ENCODE measurements at places on chromosomes 7 and 10.

- no peak for DNase-seq
These were observed 177.3 kb upstream of the TMEM72 start for GRCh38 chr10:44733501-44734488.

DNA sequence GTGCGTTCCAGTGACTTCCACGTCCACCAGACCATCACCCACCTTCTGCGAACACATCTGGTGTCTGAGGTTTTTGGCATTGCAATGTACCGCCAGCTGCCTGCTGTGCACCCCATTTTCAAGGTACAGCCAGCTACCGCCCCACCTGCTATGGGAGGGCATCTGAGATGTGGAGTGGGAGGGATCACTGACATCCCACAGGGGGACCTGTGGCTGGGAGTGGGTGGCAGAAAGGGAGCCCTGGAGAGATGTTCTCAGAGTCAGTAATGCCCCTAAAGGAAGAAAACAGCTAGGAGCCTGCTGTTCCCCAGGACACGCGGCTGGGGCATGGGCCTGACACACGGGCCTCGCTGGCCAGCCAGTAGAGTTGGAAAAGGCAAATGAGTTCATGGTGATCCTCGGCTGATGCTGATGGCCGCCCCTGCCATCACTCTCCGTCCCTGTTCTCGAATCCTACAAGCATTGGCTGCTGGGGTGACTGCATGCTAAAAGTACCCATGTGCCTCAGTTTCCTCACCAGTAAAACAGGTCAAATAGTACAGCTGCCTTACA, 66.6 kb downstream of the ALOX5 start:
- no peak for DNase-seq

DNA sequence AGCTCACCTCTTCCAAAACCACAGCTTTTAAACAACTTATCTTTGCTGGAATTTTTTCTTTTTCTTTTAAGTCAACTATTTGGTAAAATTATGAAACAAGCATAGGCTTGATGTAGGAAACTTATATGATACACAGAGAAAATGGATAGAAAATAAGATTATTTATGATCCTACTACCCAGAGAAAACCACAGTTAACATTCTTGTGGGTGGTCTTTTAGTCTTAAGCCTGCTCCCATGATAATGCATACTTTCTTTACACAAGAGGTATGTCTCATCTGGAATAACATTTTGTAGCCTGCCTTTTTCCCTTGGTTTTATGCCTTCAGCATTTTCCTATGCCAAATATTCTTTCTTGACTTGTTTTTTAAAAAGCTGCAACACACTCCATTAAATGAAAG, 21.4 kb downstream of the PLPP4 start:
- no peak for DNase-seq

DNA sequence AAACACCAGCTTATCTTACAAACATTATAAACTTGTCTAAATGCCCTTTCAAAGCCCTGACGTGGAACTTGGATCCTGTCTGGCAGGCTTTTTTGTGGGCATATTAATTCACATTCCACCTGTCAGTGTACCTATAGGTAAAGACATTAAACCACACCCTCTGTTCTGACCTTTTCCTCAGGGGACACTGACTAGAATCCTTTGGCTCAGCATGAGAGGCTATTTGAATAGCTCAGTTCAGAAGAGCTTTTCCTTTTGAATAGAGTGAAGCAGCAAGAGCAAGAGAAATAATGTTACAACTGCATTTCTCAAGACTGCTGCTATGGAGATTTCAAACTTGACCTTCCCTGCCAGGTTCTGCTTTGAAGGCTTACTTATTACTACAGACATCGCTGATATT, 76.9 kb downstream of the CYP51A1 start:
- peak; percentile 94 for DNase-seq

DNA sequence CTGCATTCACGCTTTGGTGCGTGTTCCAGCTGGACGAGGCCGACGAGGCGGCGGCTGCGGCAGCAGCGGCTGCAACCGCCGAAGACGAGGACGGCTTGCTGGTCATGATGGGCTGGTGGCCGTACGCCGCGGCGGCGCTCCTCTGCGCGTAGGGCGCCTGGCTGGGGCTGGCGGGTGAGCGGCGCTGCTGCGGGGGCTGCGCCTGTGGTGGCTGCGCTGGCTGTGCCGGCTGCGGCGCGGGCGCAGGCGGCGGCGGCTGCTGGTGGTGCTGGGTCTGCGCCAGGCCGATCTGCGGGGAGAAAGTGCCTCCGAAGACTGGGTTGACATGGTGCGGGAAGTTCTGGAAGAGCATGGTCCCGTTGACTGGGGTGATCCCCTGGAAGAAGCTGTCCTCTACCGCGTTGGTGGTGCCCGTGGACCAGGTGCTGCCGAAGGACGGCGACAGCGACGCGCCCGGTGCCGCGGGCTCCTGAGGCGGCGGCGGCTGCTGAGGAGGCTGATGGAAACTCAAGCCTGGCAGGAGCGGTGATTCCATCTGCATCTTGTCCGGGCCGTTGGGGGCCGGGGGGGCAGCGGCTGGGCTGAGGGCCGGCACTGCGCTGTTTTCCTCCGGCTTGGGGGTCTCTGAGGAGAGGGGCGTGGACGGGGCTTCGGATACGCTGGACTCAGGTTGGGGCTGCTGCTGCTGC, 51.1 kb downstream of the CPEB3 start:
- peak; percentile 15 for DNase-seq

- DNase-seq, result peak; percentile 39
These were observed 34.1 kb downstream of the HIF1AN start for GRCh38 chr10:100569687-100570481.

GRCh38 chr7:141208539-141208938, 134.7 kb downstream of the TMEM178B start:
- DNase-seq, result peak; percentile 75

- DNase-seq, result no peak
These were observed 5.8 kb upstream of the KCNH2 start for GRCh38 chr7:150983893-150984368.

- DNase-seq, result no peak
These were observed 122.6 kb downstream of the DKK1 start for GRCh38 chr10:52436664-52437063.

DNA sequence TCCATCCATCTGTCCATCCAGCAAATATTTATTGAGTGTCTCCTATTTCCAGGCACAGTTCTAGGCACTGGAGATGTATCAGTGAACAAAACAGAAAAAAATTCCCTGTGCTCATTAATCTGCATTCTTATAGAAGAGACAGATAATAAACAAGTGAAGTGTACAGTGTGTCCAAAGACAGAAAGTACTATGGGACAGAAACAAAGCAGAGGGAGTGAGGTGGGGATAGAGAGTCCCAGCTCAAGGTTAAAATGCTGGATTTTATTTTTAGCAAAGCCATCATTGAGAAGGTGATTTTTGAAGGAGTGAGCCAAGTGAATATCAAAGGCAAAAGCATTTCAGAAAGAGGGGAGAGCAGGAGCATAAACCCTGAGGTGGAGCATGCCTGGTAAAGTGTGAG, 21.8 kb upstream of the EXOC6 start:
- no peak for DNase-seq

DNA sequence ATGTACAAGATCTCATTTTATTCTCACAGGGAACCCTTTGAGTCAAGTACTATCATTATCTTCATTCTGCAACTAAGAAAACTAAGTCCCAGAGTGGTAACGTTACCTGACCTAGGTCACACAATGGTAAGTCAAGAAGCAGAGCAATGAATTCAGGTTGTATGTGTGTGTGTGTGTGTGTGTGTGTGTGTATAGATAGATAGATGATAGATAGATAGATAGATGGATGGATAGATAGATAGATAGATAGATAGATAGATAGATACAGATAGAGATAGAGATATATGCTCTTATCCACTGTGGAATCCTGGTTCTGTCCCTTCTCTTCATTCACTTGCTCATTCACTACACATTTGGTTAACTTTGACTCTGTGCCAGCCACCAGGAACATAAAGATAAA, 29.8 kb downstream of the ASAH2 start:
- DNase-seq, result no peak

DNA sequence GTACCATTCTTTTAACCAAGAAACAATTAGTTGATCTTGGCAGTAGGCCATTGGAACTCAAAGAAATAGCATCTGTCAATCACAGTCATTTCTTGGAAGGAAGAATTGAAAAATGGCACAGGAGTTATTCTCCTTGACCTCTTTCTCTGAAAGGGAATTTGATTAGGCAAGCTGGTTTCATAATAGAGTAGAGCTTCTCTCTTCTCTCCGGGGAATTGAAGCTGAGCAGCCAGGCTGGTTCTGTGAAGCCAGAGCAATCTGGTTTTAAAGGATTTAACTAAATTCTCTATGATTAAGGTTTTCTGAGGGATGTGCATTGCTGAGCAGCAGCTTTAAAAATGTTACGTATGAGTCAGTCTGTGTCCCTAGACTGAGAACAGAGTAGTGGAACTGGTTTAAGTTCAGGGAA, 70.2 kb downstream of the AHCYL2 start:
- peak; percentile 35 for DNase-seq

GRCh38 chr7:43750016-43750887, 8.2 kb upstream of the BLVRA start:
- no peak for DNase-seq

GRCh38 chr10:76195654-76196390, 764.4 kb downstream of the LRMDA start:
- peak; percentile 14 for DNase-seq

GRCh38 chr10:93491602-93492121, 4.8 kb upstream of the CEP55 start:
- no peak for DNase-seq

DNA sequence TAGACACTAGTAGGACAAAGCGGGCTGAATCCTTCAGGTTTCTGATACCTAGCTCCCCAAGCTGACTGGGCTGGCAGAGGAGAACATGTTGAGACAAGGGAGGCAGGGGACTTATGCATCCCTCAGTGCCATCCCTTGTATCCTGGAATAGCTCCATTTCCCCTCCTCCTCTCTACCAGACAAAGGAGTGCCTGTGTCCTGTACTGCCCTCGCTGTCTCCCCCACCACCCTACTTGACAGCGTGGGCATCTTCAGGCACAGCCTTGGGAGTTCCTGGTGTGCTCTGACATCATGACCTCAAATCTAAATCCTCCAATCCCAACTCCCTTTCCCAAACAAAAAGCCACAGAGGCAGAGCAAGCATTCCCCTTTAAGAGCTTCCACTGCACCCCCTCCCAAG, 9.0 kb downstream of the SFXN3 start:
- DNase-seq, result no peak

GRCh38 chr10:47094636-47095035, 183.4 kb downstream of the PTPN20 start:
- no peak for DNase-seq

DNA sequence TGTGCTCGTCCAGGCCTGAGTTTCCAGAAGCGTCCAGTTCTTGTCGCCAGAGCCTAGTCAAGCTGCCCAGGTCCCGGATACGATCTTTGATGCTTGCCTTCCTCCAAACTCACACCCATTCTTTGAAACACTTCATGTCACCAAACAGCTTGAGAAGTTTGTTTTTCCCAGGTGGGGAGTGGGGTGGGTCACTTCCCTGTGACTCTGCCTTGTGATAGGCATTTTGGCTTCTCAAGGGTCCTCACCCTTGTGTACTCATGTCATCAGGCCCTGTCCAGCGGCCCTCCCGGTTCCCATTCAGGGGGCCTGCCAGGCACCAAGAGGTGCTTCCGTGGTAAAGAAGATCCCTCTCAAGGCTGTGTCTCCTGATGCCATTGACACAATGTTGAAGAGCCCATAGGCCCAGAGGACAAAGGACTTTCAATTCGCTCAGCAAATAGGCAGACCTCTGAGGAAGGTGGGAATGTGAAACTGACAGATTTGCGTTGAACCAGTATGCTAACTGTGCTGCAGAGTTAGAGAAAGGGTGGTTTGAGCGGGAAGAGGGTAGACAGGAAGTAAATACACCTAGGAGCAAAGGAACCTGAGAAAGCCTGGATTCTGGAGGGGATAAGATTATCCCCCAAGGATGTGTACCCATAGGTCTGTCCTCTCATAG, 24.7 kb upstream of the SFTPA1 start:
- no peak for DNase-seq

DNA sequence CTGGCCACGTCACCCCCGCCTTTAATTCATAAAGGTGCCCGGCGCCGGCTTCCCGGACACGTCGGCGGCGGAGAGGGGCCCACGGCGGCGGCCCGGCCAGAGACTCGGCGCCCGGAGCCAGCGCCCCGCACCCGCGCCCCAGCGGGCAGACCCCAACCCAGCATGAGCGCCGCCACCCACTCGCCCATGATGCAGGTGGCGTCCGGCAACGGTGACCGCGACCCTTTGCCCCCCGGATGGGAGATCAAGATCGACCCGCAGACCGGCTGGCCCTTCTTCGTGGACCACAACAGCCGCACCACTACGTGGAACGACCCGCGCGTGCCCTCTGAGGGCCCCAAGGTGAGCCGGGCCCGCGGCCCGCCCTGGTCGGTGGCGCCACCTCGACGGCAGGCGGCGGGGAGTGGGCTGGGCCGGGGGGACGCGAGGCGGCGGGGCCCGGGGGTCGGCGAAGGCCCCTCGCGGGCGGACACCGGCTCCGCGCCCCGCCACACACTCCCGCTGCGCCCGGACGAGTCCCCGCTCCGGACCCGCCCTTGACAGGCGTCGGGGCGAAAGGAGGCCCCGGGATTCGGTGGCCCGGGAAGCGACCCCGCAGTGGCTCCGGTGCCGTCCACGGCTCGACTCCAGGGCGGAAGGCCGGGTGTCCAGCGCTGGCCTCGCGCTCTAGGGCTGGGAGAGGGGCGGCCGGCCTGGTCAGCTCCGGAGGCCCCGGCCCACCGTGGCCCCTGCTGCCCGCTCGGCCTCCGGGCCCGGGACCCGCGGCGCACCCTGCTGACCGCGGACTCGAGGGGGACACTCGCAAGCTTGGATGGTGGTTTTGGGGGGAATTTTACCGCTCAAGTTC, 557 bp downstream of the BAG3 start:
- peak; percentile 30 for DNase-seq

GRCh38 chr7:1646957-1647891, 22.9 kb upstream of the ELFN1 start:
- peak; percentile 90 for DNase-seq

DNA sequence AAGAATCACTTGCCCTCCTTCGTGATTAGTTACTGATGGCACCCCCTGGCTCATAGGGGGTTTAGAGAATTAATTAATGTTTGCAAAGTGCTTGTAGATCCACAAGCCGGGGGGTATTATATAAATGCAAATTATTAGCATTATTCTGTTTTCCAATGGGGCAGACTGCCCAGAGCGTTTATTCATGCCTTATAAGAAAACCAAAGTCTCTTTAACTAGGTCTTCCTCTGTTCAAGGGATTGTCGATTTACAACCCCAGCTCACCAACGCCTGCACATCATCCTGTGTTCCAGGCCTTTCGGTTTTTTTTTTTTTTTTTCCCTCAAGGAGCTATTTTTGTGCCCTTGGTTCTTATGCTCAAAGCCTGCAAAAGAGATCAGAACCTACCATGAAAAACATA, 630.7 kb downstream of the PARD3 start:
- DNase-seq, result no peak

DNA sequence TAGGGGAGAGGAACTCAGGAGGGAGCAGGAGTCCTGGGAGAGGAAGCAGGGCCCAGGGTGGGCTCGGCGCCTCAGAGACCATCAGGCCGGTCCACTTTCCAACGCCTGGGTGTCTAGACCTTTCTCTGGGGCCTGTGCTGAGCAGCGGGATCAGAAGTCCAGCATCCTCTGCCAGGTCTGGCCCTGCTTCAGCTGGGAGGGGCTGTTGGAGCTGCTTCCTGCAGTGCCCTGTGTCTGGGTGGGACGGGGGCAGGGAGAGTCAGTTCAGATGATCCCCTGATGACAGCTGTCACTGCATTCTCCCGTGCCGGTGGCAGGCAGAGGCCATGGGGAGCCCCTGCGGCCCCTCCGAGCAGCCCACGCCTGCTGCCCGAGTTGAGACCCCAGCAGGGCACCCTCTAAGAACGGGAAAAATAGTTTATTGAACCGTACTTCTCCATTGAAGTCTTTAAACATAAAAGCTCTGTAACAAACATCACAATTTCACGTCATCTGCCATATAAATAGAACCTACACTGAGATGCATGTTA, 23.3 kb downstream of the AP5Z1 start:
- DNase-seq, result no peak

All from NCI-H69 (cell line).